Naive thymus-derived CD8-positive, alpha-beta T cell (primary cell): ENCODE measurements at places on chromosomes 2 and 18. TPM values are rescaled to one million over a fixed set of nuclear protein-coding genes. Genes with fewer than 3 reads are reported as not detected.

- no peaks in the 10 kb centered on the region for H3K36me3 ChIP-seq
- no peaks in the 10 kb centered on the region for H3K27me3 ChIP-seq
- no peaks in the 10 kb centered on the region for H3K4me1 ChIP-seq
- no peak for DNase-seq
- no peak overlapping the region for H3K27ac ChIP-seq
- no peak overlapping the region for H3K4me3 ChIP-seq
These were observed 77.1 kb upstream of the CTAGE1 start for GRCh38 chr18:22494771-22495170.

The FIGLA gene
- polyA plus RNA-seq = not detected

The RBKS gene
- polyA plus RNA-seq = 2.4 TPM

GRCh38 chr2:142008135-142008744 is 122.6 kb downstream of the LRP1B start:
- no peaks in the 10 kb centered on the region for H3K36me3 ChIP-seq
- H3K4me3 ChIP-seq = no peak overlapping the region
- H3K4me1 ChIP-seq = no peaks in the 10 kb centered on the region
- no peaks in the 10 kb centered on the region for H3K27me3 ChIP-seq
- no peak overlapping the region for H3K27ac ChIP-seq

The TMEM247 gene
- not detected for polyA plus RNA-seq

- no peak for DNase-seq
- H3K4me3 ChIP-seq = peak overlapping the region; percentile 60
- peaks cover 41% of the 10 kb centered on the region for H3K4me1 ChIP-seq
- H3K36me3 ChIP-seq = peaks cover 5% of the 10 kb centered on the region
- H3K27me3 ChIP-seq = no peaks in the 10 kb centered on the region
These were observed 13.9 kb downstream of the UBE2F start for GRCh38 chr2:237980751-237981150.

- H3K4me1 ChIP-seq = no peaks in the 10 kb centered on the region
- H3K4me3 ChIP-seq = no peak overlapping the region
- H3K36me3 ChIP-seq = no peaks in the 10 kb centered on the region
- no peak overlapping the region for H3K27ac ChIP-seq
- H3K27me3 ChIP-seq = no peaks in the 10 kb centered on the region
- no peak for DNase-seq
These were observed 165.5 kb downstream of the L3MBTL4 start for GRCh38 chr18:6249170-6249569.

GRCh38 chr2:50535971-50536759 is 495.8 kb downstream of the NRXN1 start:
- no peak overlapping the region for H3K4me3 ChIP-seq
- H3K27me3 ChIP-seq = peaks cover 8% of the 10 kb centered on the region
- no peak for DNase-seq

- no peak overlapping the region for H3K4me3 ChIP-seq
- H3K27ac ChIP-seq = no peak overlapping the region
- peaks cover 8% of the 10 kb centered on the region for H3K4me1 ChIP-seq
- DNase-seq = no peak
- H3K27me3 ChIP-seq = peaks cover 8% of the 10 kb centered on the region
These were observed 9.5 kb downstream of the GRHL1 start for GRCh38 chr2:9961013-9961412.

DNA sequence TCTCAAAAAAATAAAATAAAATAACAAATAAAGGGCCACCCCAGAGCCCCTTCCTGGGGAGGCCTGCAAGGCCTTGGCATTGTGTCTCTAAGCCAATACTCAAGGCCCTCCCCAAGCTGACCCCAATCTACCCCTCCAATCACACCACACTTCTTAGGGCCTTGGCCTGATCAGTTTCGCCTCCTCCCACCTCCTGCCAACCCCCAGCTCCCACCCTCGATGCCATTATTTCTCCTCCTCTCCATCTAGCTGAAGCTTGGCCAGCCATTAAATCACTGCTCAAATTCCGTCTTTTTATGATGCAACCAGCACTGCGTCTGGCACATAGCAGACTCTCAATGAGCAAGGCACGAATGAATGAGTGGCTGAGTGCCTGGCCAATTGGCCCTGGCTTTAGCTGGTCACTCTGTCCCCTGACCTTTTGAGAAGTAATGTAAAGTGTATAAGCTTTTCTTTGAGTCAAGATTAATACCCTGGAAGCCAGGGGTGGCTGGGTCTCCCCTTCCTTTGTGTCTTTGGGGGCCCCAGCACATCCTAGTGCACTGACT is 55.9 kb downstream of the SMAD7 start:
- H3K4me1 ChIP-seq = peaks cover 8% of the 10 kb centered on the region
- no peaks in the 10 kb centered on the region for H3K36me3 ChIP-seq
- peak; percentile 16 for DNase-seq
- no peak overlapping the region for H3K4me3 ChIP-seq
